ENCODE measurements at places on chromosomes 3 and 15.

DNA sequence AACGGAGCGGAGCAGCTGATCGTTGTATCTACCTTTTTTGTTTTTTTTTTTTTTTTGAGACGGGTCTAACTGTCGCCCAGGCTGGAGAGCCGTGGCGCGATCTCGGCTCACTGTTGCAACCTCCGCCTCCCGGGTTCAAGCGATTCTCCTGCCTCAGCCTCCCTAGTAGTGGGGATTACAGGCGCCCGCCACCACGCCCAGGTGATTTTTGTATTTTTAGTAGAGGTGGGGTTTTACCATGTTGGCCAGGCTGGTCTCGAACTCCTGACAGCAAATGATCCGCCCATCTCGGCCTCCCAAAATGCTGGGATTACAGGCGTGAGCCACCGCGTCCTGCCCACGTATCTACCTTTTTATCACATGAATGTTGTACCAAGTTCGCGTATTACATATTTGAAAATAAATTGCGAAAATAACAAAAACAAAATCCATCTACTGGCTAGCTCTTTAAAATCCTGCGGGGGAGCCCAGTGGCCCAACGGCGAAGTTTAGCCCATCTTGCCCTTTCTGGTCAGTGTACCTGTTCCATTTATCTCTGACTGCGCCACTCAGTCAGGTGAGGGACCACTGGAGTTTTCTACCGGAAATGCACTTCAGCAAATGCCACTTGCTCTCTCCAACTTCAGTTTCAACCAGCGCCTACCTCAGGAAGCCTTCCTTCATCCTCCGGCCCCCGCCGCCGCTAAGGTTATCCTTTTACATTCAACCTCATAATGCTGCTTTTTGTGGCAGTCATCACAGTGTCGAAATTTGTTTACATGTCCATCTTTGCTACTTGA lies 1.2 kb upstream of the EIF3J start:
- no peak for DNase-seq

- DNase-seq: no peak
These were observed 12.1 kb downstream of the PAK6 start for GRCh38 chr15:40250771-40251483.

DNA sequence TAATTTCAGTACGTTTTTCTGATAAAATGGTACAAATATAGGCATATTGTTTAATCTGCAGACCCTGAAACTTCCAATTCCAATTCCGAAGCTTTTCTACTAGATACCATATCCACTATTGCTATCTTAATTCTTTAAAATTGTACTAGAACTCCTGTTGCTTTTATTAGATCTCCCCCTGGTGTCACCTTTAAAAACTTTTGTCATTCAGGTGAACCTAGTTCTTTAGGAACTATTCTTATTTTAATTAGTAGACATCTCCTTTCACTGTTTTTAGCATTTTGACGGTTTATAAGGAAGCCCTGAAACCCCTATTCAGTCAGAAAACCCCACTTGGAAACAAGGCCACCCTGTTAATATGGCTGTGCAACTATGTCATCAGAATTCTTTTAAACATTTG lies 22.3 kb downstream of the C2CD4B start:
- DNase-seq: no peak

- DNase-seq: no peak
These were observed 95.7 kb downstream of the DUT start for GRCh38 chr15:48426941-48427340.

DNA sequence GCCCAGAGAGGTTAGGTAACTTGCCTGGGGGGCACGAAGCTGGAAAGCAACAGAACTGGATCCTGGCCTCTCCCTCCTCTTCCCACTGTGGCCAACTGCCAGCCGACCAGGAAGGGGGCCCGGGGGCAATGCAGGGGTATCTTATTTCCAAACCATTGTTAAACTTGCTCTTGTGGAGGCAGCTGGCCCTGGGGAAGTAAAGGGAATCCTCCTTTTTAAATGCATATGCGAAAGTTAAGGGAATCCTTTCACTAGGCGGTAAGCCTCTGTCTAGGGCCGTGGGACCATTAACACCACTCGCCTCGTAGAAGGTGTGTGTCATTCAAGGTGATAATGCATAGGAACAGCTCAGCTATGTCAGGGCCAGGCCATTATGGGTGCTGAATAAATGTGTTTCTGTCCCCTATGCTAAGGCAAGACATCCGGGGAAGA lies 68.6 kb downstream of the ST6GAL1 start:
- no peak for DNase-seq

DNA sequence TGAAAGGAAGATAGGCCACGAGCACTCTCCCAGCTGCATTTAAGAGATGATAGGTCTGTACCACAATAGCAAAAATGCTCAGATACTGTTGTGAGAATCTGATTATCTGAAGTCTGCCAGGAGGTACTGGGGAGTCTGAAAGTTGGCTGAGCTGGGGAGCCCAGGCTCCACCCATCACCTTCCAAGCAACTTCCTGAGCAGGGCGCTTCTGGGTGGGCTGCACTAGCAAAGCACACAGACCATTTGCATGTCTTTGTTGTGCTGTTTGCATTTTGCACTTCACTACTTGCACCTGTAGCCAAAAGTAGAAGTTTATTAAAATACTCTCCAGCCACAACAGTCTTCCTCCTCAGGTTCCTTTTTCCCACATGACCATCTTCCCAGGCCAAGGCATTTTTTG lies 133.2 kb downstream of the ALDH1A2 start:
- DNase-seq: no peak

- DNase-seq: no peak
These were observed 81.4 kb upstream of the PXYLP1 start for GRCh38 chr3:141150081-141150830.

- DNase-seq: no peak
These were observed 959 bp downstream of the TPM1 start for GRCh38 chr15:63043335-63044076.

- DNase-seq: no peak
These were observed 35.6 kb upstream of the SLC6A1 start for GRCh38 chr3:10956986-10957385.

DNA sequence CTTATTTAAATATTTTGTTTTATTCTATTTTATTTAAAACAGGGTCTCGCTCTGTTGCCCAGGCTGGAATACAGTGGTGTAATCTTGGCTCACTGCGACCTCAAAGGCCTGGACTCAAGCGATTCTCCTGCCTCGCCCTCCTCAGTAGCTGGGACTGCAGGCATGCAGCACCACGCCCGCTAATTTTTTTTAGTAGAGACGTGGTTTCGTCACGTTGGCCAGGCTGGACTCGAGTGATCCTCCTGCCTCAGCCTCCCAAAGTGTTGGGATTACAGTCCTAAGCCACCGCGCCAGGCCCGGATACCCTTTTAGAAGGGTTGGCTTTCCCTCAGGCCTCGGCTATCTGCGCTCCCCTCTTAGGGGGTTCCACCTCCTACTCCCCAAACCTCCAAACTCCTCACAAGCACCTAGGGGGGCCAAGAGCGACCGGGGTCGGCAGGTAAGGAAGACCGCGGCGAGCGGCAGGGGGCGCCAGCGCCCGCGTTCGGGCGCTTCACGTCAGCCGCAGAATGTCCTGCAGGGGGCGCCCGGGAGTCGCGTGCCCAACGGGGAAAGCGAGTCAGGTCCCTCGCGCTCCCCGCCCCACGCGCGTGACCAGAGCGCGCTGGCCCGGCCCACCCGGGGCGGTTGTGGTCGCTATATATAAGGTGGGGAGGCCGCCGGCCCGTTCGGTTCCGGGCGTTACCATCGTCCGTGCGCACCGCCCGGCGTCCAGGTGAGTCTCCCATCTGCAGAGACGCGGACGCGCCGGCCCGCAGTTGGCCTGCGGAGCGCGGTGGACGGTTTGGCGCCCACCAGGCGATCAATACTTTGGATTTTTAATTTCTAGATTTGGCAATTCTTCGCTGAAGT lies 51.8 kb upstream of the GATM start:
- DNase-seq: peak; percentile 31

- no peak for DNase-seq
These were observed 60.0 kb downstream of the FLNB start for GRCh38 chr3:58068122-58068809.

GRCh38 chr15:57333487-57333886 lies 42.8 kb upstream of the CGNL1 start:
- DNase-seq: peak; percentile 88

GRCh38 chr3:115713284-115713683 lies 90.0 kb downstream of the GAP43 start:
- DNase-seq: no peak

DNA sequence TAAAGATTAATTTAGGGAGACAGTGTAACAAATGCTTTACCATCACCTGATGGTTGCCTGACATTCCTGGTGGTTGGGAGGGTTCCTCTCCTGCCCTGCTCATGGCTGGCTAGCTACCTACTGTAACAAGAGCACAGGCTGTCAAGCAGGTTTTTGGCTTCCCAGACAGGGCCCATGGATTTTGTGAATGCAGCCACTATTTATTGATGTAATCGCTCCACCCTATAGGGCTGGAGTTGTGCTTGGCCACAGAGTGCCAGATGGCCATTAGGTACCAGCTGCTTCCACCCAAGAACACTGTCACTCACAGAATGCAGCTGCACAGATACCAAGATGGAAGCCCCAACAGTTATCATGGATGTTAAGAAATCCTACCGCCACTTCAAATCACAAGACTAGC lies 31.0 kb upstream of the KLHL25 start:
- no peak for DNase-seq

DNA sequence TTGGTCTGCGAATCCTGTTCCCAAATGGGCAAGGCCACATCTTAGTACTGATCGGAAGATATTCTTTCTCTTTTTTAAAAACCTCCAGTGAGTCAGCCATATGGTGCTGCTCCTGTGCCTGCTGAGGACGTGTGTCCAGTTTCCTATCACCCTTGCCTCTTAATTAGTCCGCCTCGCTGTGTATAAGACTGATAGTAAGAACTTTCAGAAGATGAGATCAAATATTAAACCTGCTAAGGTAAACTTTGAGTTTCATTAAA lies 612 bp downstream of the UBA5 start:
- no peak for DNase-seq

GRCh38 chr3:196219194-196219969 lies 3.0 kb downstream of the SLC51A start:
- peak; percentile 74 for DNase-seq

DNA sequence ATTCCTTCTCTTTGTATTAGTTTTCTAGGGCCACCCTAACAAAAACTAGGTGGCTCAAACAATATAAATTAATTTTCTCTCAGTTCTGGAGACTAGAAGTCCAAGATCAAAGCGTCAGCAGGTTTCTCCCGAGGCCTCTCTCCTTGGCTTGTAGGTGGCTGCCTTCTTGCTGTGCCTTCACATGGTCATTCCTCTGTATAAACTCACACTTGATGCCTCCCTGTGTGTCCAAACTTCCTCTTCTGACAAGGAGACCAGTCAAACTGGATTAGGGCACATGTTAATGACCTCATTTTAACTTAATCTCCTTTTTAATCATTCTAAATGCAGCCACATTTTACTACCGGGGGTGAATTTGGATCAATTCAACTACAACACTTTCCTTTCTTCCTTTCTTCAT lies 691.1 kb downstream of the DIPK2A start:
- no peak for DNase-seq

DNA sequence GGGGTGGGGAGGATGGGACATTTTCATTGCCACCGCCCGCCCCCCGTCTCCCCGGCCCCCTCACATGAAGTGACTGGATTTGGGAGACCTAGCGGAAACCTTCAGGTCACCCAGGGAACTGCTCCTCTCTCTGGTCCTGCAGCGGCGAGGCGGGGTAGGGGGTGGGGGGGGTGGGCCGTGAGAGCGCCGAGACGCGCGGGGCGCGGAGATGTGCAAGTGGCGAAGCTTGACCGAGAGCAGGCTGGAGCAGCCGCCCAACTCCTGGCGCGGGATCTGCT lies 712 bp upstream of the MME start:
- DNase-seq: no peak

- peak; percentile 32 for DNase-seq
These were observed 55.5 kb upstream of the ADAMTS9 start for GRCh38 chr3:64743156-64743886.

DNA sequence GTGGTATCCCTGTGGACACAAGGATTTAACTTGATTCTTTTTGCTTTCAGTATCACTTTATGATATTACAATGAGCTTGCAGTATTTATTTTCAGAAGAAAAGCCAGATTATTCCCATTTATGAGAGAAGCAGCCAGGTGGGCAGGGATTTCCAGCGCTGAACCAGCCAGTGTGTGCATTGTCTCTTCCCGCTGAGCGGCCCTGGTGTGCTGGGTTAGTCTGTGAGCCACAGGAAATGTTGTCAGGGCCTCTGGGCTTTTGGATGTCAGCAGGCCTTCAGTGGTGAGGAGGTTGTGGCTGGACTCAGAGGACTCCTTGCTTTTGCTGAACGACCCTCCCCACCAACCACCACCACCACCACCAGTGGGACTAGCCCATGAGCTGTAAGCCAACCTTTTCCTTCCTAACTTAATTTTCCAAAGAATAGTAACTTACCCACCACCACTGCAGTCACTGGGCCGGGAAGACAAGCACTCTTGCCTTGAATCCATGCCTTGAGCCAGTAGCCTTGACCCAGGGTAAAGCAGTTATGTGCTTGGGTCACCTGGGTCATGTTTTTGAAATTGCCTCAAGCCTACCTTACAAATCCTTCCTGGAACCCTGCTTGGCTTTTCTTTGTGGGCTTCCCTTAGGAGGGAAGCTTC lies 33.1 kb downstream of the FLNB start:
- DNase-seq: no peak

- peak; percentile 66 for DNase-seq
These were observed 11.0 kb downstream of the PARP16 start for GRCh38 chr15:65275728-65276126.

DNA sequence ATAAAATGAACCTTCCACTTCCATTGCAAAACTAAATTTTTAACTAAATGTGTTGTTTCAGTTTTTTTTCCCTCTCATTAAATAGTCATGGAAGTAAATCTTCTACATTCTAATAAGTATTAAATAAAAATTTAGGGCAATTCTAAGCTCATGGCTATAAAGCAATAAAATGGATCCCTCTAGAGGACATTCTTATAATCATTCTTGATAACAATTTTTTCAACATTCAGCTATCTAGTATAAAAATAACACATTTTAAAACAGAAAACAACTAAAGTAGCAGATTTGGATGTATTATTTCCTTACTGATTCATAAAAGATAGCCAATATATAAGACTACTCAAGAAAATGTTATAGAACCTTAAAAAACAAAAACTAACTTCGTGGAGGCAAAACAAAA lies 393.1 kb downstream of the PLOD2 start:
- DNase-seq: no peak

GRCh38 chr3:55615039-55615693 lies 128.1 kb upstream of the WNT5A start:
- DNase-seq: no peak

DNA sequence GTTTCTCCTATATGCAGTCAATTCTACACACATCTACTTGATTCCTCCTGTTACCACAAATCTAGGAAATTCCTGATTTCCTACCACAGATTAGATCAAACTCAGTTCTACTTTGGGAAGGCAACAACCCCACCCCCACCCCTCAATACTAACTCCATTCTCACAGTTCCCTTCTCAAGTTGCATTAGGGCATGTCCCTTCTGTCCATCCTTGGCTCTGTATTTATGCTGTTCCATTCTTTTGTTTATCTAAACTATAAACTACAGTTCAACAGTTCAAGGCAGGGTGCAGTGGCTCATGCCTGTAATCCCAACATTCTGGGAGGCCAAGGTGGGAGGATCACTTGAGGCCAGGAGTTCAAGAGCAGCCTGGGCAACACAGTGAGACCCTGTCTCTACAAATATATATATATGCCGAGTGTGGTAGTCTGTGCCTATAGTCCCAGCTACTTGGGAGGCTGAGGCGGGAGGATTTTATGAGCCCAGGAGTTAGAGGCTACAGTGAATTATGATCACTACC lies 25.2 kb upstream of the IMPDH2 start:
- no peak for DNase-seq
